ENCODE measurements at places on chromosomes 2 and 18. TPM values are rescaled to one million over a fixed set of nuclear protein-coding genes. Genes with fewer than 3 reads are reported as not detected.

IL36A gene
- total RNA-seq: not detected

STRADB gene
- total RNA-seq: 28.6 TPM

LRRC30 gene
- total RNA-seq: not detected

PROC gene
- not detected for total RNA-seq

CYP26B1 gene
- 0.52 TPM for total RNA-seq

CRYGC gene
- total RNA-seq: not detected

TUBA4B gene
- total RNA-seq: under 0.01 TPM

ABHD1 gene
- 0.16 TPM for total RNA-seq

MAPK4 gene
- not detected for total RNA-seq

GPR45 gene
- not detected for total RNA-seq

SPP2 gene
- 0.16 TPM for total RNA-seq

MRPL30 gene
- 17.5 TPM for total RNA-seq

IL36G gene
- not detected for total RNA-seq

ANKRD30B gene
- not detected for total RNA-seq

SLC38A11 gene
- 0.09 TPM for total RNA-seq

NAT8 gene
- not detected for total RNA-seq
